ENCODE measurements at places on chromosomes 3 and 15.

GRCh38 chr3:9899289-9899791 is 3.3 kb upstream of the IL17RE start:
- no peak for DNase-seq

DNA sequence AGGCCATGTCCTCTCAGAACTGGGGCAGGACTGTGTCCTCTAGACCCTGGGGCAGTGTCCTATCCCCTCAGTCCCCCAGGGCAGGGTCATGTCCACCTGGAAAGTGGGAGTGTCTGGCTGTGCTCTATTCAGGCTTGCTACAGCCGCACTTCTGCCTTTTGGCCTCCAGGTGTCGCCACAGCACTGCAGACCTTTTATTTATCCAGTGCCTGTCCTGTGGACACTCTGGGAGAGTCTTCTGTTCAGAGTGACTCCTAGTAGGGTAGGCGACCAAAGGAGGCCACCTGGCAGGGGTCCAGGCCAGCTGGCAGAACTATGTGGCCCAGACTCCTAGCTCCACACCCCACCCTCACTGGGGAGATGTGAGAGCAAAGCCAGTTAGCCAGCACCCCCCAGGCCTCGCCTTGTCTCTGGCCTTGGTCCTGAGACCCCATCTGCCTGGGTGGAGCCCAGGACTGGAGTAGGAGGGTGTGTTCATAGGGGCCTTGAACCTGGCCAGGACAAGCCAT is 3.9 kb downstream of the TMIE start:
- peak; percentile 69 for DNase-seq

DNA sequence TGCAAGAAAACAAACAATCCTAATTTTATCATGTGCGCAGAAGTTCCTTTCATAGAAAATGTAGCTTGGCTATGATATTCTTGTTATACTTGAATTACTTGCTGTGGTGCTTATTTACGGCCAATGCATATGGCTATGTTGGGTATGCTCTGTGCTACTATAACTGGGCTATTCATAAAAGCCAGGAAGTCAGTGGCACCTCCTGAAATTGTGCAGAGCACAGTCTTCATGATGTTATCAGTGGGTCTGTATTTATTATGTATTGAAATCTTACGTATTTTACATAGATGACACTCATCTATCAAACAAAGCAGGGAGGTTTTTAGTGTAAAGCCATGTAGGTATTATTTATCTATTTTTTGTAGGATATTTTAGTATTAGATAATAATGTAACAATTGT is 196.5 kb upstream of the NAALADL2 start:
- no peak for DNase-seq

- no peak for DNase-seq
Measured at GRCh38 chr3:128283421-128283820, 130.1 kb downstream of the EEFSEC start.

- no peak for DNase-seq
Measured at GRCh38 chr3:152345233-152345632, 76.5 kb downstream of the MBNL1 start.

DNA sequence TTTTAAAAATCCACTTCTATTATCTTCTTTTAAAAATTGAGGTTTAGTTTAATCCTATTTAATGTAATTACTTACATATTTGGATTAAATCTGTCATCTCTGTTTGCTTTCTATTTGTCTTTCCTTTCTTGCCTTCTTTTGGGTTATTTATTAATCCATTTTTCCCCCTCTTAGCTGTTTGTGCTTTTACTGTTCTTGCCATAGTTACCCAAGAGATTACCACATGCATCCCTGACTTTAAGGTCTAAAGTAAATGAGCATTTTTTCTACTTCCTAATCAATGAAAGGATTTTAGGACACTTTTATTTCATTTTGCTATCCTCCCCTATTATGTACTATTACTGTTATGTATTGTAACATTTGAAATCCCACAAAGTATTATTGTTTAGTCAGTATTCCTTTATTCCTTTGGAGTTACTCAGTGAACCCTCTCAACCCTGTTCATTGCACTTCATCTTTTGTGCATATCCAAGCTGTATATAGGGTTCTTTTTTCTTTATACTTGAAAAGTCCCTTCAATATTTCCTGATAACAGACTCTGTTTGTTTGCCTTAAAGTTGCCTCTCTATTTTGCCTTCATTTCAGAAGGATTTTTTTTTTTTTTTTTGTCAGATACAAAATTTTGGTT is 62.7 kb downstream of the MEF2A start:
- no peak for DNase-seq

- DNase-seq: no peak
Measured at GRCh38 chr15:87626860-87627259, 629.7 kb downstream of the NTRK3 start.

GRCh38 chr15:39741258-39741657 is 41.4 kb downstream of the FSIP1 start:
- no peak for DNase-seq

GRCh38 chr3:12247411-12247810 is 41.5 kb upstream of the PPARG start:
- DNase-seq: no peak

DNA sequence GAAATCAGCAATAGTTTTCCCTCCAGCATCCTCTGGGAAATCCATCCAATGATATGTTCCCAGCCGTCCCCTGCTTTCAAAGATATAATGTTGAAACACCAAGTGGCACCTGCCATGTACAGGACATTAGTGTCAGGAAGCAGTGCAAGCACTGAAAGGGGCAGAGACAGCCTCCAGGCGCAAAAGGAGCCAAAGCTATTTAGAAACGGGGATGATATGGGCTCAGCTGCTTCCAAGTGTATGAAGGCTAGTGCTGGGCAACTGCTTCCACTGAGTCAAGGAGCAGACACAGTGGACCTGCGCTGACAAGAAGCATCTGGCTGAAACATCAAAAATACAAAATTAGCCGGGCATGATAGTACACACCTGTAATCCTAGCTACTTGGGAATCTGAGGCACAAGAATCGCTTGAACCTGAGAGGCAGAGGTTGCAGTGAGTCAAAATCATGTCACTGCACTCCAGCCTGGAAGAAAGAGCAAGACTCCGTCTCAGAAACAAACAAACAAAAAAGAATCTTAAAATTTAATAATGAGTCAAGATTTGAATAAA is 119.7 kb downstream of the AQP9 start:
- DNase-seq: no peak

DNA sequence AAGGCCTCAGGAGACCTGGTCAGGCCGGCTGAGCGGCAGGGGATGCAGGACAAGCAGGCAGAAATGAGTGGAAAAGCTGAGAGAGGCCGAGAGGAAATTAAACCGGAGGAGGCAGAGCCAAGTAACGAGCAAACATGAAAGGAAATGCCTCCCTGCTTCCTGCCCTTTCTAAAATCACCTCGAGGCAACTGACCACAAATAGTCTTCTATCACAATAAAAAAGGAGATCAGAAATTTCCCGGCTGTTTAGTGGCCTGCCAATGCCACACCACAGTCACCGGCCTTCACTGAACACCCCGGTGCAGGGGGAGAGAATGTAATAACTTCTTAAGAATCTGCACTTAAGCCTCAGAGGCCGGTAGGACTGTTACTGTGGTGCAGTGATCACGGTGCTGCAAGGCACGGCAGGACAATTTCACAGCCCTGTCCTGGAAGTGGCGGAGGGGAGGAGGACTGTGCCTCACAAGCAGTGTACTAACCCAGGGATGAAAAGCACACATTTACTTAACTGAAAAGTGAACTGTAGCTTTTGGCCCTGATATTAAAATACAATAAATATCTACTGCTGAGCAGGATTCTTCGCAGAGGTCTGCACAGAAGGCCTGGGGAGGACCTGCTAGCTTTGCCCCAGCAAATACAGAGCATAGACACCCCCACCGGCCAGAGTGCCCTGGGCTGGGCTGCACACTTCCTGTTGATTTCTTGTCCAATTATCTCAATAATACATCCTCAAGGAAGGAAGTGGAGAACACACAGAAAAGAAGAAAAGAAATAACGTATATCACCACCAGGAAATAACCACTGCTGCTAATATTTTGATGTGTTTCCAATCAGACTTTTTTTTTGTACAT is 183.5 kb upstream of the NSMCE3 start:
- peak; percentile 7 for DNase-seq

DNA sequence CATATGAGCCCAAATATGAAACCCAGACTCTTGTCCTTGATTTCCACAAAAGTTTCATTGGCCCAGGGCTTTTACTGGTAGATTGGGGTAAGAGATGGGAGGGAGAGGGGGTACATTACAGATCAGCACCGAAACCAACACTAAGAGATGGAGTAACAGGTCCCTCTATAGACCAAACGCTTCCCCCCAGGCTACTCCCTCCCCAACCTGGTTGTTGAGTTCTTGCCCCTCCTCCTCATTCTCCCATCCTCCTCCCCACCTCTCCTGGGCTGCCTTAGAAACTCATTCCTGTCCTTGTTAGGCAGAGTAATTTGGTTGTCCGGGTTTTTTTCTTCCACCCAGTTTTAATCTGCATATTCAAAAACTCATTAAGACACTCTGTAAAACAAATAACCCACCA is 74.1 kb downstream of the MESD start:
- DNase-seq: no peak

DNA sequence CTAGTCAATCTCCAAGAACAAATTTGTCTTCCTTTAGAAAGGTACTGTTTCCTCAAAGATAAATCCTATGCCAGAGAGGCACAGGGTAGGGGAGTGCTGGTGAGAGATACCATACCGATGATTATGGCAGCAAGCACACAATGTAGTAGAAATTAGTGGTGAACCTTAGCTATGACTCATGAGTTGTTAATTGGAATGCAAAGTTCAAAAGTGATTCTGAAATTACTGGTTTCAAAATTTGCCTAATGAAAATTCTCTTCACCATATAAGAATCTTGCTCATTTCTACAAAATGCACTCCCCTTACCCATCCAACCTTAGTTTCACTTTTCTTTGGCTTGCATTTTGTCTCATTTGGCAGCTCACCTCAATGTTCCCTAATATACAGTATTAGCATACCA is 139.5 kb upstream of the SLC2A2 start:
- peak; percentile 36 for DNase-seq

DNA sequence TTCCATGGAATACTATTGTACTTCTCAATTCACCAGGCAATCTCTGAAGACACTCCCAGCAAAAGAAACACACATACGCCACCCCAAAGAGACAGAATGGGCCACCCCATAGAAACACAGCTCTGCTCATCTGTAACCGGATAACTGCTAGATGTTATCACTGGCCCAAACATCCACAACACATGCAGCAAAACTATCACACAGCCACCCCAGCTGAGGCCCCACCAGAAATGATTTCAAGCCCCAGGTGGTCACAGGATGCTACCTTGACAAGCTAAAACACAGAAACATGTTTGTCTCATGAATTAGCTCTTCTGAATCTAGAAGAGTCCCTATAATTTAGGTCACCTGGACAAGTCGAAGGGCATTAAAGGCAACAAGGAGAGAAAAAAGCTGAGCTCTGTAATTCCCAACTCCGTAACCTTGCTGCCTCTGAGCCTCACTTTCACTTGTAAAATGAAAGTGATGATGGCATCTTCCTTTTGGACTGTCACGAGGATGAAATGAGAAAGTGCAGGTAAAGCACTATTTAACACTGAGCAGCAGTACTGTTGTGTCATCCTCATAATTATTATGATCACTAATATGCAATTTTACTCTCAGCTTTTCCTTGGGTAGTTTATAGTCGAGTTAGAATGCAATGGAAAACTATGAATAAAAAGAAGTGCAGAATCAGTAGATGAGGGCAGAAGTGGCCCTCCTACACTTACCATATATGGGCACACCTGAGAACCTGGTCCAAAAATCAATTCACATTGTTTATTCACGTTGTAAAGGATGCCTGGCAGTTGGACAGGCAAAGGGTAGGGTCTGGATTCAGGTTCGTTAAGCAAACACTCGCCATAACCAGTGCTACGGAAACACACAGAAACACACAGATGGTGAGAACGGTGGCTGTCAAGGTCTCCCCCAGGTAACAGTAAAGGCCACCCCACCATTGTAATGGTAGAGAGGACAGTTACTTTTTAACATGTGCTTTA is 38.6 kb downstream of the ADAMTS9 start:
- DNase-seq: no peak

GRCh38 chr3:32105291-32106131 is 909 bp upstream of the GPD1L start:
- peak; percentile 5 for DNase-seq

- DNase-seq: no peak
Measured at GRCh38 chr15:71203586-71204474, 88.6 kb downstream of the THSD4 start.

- peak; percentile 77 for DNase-seq
Measured at GRCh38 chr3:13379201-13379830, 40.8 kb downstream of the NUP210 start.

GRCh38 chr3:152539191-152539764 is 270.5 kb downstream of the MBNL1 start:
- DNase-seq: no peak

GRCh38 chr15:84111575-84111974 is 124.0 kb upstream of the GOLGA6L4 start:
- no peak for DNase-seq
